ENCODE measurements at places on chromosomes 2 and 18. TPM values are rescaled to one million over a fixed set of nuclear protein-coding genes. Genes with fewer than 3 reads are reported as not detected.

DLX1 gene
- 0.61 TPM for total RNA-seq

CDCA7 gene
- total RNA-seq: 6.3 TPM

CROCC2 gene
- 4.4 TPM for total RNA-seq

CHRND gene
- 0.10 TPM for total RNA-seq

SLC9A2 gene
- 1.9 TPM for total RNA-seq

RNU2-63P gene
- 30.7 TPM for total RNA-seq

CIB4 gene
- 0.83 TPM for total RNA-seq
